NCI-H1092 (cell line): ENCODE measurements at places on chromosomes 6 and 20.

- no peak for DNase-seq
These were observed 1.0 kb downstream of the GMEB2 start for GRCh38 chr20:63625771-63626423.

GRCh38 chr20:17467120-17467655 is 64.0 kb downstream of the BFSP1 start:
- DNase-seq: no peak

DNA sequence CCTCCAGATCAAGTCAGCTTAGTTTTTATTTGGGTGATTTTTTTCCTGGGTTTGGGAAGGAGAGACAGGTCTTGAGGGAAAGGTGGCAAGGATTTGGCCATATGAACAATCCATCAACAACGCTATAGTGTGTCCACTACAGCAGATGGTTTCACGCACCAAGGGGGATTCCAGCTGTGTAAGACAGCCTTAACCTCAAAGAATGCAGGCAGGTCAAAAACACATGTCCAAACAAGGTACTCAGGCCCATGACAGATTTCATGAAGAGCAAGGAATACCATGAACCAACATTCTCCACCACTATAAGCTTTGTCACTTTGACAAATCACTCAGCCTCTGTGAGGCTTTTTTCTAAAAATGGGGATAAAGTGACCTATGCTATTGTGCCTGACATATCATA is 2.0 kb downstream of the AIF1 start:
- no peak for DNase-seq

DNA sequence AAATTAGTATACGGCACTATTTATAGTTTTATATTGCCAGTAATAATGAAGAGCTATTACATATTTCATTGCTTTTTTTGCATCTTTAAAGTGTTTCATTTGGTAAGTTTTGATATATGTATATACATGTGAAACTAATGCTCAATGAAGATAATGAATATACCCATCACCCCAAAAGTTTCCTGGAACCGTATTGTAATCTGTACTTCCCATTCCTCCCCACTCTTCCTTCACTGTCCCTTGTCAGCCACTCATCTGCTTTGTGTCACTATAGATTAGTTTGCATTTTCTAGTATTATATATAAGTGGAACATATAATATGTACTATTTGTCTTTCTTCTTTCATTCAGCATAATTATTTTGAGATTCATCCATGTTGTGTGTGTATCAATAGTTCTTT is 10.3 kb upstream of the TBC1D32 start:
- no peak for DNase-seq

DNA sequence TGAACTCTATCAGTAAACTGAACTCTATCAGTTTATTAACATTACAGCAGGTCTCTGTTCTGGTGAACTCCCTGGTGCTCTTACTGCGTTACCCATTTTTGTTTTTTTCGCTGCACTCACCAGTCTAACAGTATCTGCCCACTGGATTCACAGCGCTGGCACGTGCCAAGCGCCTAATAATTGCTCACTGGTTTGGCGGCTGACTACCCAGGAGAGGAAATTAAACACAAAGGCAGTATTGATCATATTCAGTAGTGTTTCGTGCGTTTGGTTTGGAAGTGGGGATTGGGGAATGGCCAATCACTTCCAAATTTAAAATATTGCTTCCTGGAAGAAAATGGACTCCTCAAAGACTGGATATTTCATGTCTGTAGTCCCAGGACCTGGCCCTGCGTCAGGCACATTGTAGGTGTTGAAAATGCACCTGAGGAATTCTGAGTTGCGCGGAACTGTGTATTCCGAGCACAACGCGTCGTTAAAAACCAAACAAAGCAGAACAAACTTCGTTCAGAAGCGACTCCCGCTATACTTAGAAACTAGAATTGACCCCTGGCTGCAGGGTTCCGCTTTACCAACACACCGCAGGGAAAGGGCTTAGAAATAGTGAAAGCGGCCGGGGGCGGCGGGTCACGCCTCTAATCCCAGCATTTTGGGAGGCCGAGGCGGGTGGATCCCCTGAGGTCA is 1.1 kb upstream of the RPS12 start:
- DNase-seq: no peak

- no peak for DNase-seq
These were observed 175.9 kb downstream of the SOX4 start for GRCh38 chr6:21769405-21769861.

DNA sequence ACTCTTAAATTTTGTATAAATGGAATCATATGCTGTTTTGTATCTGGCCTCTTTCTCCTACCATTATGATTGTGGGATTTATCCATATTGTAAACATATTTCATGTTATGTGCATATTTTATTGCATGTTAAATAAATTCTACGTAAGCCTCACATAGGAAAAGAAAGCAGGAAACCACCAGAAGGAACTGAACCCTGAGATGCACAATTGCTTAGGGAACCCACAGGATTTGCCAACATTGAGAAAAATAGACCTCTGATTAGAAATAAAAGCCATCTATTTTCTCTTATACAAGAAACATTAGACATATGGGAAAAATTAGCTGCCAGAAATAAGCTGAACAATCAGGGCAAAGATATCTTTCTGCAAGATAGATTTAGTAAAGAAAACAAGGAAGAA is 111.2 kb upstream of the CARMIL1 start:
- no peak for DNase-seq

DNA sequence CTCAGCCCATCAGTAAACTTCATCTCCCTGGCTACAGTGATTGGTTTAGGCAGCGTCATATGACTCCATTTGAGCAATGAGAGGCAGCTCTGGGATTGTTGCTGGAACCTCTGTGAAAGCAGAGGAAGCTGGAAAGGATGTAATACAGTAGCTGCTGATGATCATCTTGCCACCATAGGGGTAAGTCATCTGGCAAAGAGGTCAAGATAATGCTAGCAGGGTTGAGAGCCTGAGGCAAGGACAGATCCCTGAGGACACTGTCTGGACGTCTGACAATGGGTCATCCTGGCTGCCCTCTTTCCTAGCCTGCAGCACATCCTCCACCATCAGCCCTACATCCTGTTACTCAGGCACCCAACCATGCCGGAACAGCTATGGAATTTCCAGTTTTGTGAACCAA is 25.5 kb upstream of the FKBP1A start:
- no peak for DNase-seq

- DNase-seq: no peak
These were observed 212.1 kb upstream of the PHACTR1 start for GRCh38 chr6:12504325-12504966.

GRCh38 chr6:62286470-62286843 is 432 bp upstream of the KHDRBS2 start:
- no peak for DNase-seq

GRCh38 chr20:38935285-38935684 is 9.1 kb downstream of the FAM83D start:
- DNase-seq: no peak

DNA sequence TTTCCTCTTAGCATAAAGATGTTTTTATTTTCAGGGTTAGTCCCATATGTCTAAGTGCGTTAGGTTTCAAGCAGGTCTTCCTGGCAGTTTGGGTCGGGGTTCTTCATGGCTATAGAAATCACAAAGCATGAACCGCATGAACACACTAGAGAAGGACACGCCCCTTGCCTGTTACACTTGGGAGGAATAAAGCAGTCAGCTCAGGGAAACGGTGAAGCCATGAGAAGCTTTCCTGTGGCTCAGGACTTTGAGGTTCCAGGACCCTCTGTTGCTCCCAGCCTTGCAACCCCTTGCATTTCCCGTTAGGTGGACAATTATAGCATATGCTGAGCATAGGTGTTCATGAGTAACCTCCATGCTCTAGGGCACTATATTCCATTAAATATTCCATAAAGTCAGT is 96.7 kb downstream of the SYCP2 start:
- no peak for DNase-seq

DNA sequence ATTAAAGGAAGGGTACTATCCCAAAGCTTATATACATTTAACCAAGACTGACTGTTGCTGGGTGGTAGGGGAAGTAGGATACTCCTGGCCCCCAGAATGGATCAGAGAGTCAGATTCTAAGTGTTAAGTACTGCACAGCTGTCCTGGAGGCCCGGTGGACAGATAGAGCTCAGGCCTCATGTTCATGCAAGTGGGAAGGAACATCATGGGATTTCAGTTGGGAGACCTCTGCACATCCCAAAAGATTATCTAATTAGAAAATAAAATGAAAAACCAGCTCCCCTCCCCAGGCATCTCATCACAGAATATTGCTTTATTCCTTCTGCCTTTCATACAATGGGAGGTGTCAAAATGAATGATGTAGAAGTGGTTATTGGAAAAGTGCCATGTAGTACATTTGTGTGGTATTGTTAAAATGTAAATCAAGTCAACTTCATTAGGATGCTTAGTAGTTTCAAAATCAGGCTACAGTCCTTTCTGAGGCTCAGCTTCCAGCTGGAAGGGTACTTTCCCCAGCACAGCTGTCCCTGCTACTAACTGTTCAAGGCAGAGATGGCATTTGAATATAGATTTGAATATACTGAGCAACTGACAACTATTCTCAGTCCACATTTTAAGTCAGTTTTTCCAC is 82.9 kb downstream of the SLC35B3 start:
- DNase-seq: no peak

GRCh38 chr20:34517114-34517505 is 888 bp downstream of the DYNLRB1 start:
- DNase-seq: no peak

DNA sequence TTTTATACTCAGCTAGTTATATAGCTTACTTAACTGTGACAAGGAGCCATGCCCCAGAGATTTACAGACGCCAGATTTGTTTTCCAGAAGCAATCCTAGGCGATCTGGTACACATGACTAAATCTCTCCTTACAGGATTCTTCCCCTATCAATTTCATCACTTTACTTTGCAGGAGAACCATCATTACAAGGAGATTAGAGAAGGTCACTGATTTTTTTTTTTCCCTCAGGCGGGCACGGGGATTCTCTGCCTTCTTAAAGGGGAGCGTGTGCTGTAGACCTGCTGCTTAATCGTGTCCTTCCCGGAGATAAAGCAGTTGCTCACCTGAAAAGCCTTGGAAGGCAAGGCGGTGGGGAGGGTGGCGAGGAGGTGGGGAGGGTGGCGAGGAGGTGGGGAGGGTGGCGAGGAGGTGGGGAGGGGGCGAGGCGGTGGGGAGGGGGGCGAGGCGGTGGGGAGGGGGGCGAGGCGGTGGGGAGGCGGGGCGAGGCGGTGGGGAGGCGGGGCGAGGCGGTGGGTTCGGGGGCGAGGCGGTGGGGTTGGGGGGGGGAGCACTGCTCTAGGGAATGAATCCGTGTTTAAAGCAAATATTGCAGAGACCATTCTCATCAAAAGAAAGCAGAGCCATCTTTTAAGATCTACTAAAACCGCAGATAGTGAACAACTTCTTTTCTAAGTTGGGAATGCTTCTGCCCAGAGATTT is 14.3 kb upstream of the MRAP2 start:
- no peak for DNase-seq

DNA sequence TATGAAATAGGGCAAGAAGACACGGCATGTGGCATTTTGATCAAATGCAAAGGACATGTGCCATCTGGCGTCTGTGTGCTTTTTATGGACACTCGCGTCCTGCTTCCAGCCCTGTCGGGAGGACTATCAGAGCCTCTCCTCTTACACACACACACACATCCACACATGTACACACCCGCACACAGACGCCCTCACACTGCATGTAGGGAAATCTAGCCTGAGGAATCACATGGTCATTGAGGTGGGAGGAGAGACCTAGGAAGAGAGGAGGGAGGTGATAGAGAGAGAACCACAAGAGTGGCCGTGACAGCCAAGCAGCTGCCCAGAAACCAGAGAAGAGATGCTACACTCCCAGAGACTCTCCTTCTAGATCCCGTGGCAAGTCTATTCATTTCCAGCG is 105.9 kb upstream of the CDYL start:
- DNase-seq: no peak

DNA sequence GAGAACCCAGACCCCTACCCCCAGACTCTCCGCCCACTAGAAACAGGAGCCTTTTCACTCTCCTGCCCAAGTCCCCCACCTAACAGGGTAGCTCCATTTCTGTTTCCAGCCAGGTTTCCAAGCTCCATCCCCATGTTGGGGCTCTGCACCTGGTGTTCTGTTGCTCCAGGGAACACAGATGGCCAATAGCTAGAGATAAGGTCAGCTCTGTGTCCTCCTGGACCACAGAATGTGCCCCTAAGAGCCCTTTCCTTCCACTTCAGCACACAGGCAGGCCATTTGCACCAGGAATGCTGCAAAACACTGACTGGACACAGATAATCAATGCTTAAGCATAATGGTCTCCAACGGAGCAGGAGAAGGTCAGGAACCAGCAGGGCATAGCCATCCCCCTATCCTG is 159.4 kb downstream of the QRSL1 start:
- no peak for DNase-seq

- no peak for DNase-seq
These were observed 39.7 kb downstream of the SLC2A10 start for GRCh38 chr20:46749147-46749546.

GRCh38 chr6:25369433-25370177 is 90.4 kb downstream of the CARMIL1 start:
- DNase-seq: peak; percentile 92

GRCh38 chr6:135088281-135088680 is 33.7 kb upstream of the HBS1L start:
- DNase-seq: no peak

GRCh38 chr6:106496823-106497222 is 132.5 kb downstream of the RTN4IP1 start:
- no peak for DNase-seq

DNA sequence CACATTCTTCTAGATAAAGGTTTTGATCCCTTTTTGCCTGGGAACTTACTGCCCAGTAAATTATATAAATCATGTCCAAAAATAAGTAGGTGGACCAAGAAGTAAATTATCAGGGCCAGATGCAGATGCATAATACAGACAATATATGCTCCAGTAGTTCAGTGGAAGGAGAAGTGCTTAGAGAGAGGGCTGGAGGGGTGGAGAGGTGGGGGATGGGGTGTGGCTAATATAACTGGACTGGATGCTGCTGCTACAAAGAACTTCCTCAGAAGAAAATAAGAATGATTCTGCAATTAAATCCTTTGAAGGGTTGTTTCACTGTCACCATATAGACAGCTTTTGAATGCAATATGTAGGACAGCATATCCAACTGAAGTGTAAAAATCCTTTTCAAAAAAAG is 14.8 kb upstream of the TFAP2D start:
- DNase-seq: no peak

DNA sequence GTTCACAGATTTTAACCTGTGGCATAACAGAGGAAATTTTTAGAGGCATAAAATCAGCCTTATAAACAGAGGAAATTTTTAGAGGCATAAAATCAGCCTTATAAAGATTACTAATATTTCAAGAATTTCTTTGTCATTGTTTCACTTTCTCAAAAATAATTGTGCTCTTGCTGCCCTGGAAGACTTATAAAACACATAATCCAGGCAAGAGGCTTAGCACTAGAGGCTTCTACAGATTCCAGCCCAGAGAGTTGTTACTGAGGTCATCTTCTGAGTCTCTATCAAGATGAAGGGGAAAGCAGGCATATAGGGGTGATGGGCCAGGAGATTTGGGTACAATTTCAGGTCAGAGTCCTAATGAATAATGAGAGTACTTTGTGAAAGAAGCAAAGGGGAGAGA is 85.7 kb downstream of the RFPL4B start:
- DNase-seq: no peak

- no peak for DNase-seq
These were observed 6.6 kb downstream of the HTR1B start for GRCh38 chr6:77456531-77457248.

- no peak for DNase-seq
These were observed 44.8 kb downstream of the GJA1 start for GRCh38 chr6:121480099-121480713.

- no peak for DNase-seq
These were observed 207.6 kb upstream of the DEFB112 start for GRCh38 chr6:50257322-50257721.
